ENCODE measurements at places on chromosomes 5 and 9.

GRCh38 chr9:113630386-113631136 is 167.0 kb downstream of the RGS3 start:
- no peak for DNase-seq

- no peak for DNase-seq
Measured at GRCh38 chr5:2864515-2865105, 113.1 kb upstream of the IRX2 start.

GRCh38 chr5:33311893-33312292 is 128.9 kb upstream of the TARS1 start:
- no peak for DNase-seq

GRCh38 chr9:2338777-2339365 is 282.7 kb upstream of the VLDLR start:
- no peak for DNase-seq

DNA sequence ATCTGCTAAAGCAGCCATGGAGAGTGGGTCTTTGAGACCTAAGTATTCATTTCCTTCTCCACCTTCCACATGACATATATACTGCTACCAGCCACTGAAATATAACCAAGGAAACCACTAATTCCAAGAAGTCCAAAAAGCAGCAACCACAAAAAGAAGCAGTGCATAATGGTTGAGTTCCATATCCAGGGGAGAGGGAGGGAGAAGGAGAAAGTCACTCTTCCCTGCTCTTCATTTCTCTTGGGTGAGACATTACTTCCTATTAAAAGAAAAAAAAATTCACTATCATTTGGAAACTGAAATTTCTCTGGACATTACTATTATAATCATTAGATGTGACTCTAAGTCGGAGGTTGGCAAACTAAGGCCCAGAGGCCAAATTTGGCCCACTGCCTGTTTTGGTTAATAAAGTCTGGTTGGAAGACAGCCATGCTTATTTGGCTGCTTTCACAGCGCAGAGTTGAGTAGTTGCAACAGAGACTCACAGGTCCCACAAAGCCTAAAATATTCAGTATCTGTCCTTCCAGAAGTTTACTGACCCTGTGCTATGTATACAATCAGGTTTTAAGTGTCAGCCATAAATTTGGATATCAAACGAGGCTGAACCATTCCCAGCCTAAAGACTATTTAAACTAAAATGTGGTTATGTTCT is 168.6 kb downstream of the MPDZ start:
- DNase-seq: no peak

DNA sequence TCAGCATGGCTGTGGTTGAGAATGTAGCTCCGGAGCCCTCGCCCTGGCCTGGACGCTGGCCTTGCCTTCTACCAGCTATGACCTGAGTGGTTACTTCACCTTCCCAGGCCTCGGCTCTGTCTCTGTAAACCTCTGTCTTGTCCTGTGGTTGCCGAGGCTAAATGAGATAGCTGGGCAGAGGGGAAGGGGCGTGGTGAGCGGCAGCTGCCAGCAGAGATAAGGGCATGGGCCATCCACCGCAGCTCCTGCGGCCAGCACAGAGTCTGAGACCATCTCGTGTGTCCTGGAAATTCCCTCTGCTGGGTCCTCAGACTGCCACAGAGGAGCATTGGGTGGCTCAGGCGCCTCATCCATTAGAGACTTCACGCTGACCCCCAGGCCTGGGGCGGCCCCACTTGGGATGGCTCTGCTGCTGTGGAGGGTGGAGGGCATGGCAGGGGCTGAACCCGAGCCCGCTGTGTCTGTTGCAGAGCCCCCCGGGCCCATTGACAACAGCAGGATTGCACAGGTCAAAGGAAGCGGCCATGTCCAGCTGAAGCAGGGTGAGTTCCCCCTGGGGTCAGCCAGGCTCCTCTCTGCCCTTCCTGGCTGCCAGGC is 43.9 kb downstream of the USP20 start:
- DNase-seq: no peak

GRCh38 chr5:127006744-127007143 is 23.6 kb downstream of the MARCHF3 start:
- DNase-seq: no peak

DNA sequence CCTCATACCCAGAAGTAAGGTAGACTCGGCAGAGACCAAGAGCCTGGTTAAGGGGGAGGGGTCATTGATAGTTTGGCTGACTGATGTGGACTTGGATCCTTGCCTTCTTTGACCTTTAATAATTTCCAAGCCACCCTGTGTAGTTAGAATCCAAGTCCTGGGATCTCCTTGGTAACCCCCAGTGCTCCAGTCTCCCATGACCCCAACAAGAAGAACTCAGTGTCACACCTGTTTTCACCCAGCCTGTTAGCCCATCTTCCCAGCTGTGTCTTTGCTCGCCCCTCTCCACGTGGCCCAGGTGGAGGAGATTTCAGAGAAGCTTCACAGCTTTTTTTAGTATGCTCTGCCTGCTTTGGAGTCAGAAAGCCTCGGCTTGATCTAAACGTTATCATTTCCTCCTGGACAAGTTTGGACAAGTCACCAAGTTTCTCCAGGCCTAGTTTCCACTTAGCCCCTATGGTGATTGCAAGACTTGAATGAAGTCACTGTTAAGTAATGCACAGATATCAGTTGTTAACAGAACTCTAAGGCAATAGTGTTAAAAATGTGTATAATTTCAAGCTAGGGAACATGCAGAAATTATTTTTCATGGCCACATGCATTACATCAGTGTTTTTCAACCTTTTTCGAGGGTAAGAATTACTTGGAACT is 170.0 kb downstream of the TMEM38B start:
- DNase-seq: no peak

DNA sequence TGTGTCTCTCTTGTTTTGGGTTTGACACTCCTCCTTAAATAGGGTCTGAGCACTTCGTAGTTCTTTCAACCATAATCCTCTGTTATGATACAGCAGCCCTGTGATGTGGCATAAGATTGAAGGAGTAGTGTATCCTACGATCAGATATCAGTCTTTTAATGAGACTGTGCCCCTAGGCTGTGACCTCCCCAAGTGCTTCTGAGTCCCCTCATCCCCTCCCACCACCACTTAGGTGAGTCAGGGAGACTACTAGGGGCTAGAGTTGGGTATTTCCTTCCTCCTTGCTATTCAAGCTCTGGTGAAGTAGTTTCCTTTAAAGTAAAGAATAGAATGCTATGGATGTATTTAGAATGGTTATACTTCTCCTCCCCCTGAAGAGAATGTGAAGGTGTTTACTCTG is 637.2 kb upstream of the GRAMD2B start:
- DNase-seq: no peak

DNA sequence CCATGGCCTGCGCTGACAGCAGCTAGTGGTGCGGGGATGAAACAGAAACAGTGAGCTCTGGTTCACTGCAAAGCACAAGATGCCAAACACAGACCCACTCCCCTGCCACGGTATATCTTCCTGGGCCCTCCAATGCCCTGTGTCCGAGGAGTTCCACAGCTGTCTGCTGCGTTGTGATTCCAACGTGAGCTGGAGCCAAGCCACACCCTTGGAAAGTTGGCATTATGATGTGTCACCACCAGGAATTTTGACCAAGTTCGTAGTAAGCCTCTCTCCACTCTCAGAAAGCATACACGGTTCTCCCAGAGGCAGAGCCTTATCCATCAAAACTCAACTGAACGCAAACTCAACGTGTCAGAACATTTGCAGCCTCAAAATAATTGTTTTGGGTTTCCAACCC is 55.6 kb downstream of the MACROH2A1 start:
- DNase-seq: no peak

- DNase-seq: no peak
Measured at GRCh38 chr9:92633614-92634278, 36.2 kb downstream of the IPPK start.

- no peak for DNase-seq
Measured at GRCh38 chr5:180799194-180799593, 3.4 kb downstream of the MGAT1 start.

- DNase-seq: no peak
Measured at GRCh38 chr5:142814122-142814521, 43.9 kb downstream of the ARHGAP26 start.

GRCh38 chr5:112878760-112879159 is 17.7 kb downstream of the SRP19 start:
- no peak for DNase-seq

DNA sequence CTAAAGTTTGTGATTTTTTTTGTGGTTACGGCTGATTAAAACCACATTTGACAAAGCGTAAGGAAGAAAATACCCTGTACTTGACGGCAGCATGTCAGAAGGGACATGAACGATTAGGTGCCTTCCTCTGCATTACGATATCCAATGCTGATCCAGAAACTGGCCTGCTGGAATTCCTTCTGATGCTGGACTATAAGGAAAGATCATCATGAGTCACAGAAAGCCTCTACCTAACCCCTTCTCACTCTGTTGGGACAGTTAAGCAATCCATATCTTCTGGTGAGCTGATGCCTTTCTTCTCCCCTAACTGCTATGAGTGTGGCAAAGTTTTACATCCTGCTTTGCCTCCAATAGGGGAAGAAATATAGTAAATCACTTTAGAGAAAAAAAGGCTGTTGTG is 78.4 kb upstream of the PAPPA start:
- DNase-seq: no peak
